Central memory CD4-positive, alpha-beta T cell (primary cell): ENCODE measurements at places on chromosomes 5 and 9.

GRCh38 chr5:138833080-138833479 is 42.1 kb downstream of the LRRTM2 start:
- DNase-seq = no peak

DNA sequence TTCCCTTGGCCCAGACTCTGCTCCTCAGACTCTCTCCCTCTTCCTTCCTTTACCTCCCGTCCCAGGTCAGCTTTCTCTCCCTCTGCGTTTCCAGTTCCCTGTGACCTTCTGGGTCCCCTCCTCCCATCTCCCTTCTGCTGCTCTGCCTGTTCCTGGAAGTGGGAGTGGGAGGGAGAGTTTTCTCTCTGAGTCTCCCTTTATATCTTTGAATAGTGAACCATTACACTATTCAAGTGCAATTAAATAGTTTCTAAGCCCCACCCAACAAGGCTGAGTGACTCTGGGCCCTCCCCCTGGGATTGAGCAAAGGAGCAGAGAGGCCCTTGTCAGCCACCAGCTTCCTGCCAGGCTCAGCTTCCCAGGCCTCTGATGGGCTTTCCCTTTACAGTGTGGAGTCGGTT is 34.8 kb downstream of the THBS4 start:
- DNase-seq = no peak

DNA sequence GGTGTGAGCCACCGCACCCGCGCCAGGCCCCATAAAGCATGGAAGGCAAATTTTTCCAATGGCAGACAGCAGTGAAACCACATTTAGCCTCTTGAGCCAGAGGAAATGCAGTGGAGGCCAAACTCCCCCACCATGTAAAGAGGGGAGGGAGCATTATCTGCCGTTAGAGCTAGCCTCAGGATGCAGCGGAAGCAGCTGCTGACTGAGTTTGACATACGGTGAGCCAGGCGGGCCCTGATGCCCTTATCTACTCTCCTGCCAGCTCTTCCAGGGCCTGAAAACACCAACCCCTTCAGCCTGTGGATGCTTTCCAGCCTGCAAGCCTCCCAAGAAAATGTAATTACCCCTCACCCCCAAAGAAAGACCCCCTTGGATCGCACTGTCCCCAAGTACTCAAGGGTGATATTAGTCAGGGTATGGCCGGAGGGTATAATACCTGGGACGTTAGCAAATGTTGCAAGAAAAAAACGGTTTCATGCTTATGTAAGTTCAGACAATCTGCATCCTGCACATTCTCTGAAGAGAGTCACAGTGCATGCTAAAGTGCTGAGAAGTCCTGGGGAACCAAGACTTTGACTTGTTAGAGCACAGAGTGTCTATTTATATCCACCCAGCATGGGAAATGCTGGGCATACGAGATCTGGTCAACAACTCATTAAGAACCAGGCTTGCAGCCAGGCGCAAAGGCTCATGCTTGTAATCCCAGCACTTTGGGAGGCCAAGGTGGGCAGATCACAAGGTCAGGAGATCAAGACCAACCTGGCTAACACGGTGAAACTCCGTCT is 11.3 kb upstream of the GGTA1 start:
- DNase-seq = no peak

- DNase-seq = peak; percentile 56
Observed at GRCh38 chr9:96009690-96010472, 134.4 kb downstream of the ERCC6L2 start.

DNA sequence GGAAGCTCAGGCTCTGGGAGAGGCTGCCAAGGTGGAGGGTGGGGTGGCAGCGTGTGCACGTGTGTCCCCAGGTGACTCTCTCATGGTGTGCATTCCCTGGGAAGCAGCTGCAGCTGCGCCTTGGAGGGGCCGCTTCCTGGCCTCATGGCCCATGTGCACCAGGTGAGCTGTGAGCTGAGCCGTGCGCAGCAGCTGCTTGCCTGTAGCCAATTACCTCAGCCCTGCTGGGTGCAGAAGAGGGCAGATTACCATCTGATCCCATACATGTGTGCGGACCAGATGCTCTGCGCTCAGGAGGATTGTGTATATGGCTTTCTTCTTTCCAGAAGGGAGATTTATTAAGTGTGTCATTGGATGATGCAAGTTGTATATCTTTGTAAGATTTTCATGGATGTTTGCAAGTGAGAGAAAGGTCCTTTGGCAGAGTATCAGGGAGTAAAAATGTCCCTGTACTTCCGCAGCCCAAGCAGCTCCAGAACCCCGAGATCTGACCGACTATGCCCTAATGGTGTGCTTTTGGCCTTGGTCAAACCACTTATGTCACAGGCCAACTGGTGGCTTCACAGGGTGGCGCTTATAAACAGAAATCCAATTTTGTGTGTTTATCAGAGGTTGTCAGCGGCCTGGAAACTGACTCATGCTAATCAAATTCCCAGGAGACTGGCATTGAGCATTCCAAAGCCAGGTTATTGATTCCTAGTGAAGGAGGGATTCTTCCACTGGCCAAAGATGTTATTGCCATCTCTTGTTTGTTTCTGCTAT is 229.3 kb downstream of the GOLPH3 start:
- no peak for DNase-seq

- no peak for DNase-seq
Observed at GRCh38 chr5:93273176-93273575, 307.8 kb downstream of the NR2F1-AS1 start.

GRCh38 chr9:16278326-16278999 is 592.0 kb downstream of the BNC2 start:
- DNase-seq = no peak

- no peak for DNase-seq
Observed at GRCh38 chr9:87375397-87376073, 122.1 kb upstream of the DAPK1 start.

- DNase-seq = no peak
Observed at GRCh38 chr5:107485184-107485583, 185.6 kb downstream of the EFNA5 start.

GRCh38 chr9:36488389-36488756 is 84.3 kb upstream of the MELK start:
- DNase-seq = no peak

DNA sequence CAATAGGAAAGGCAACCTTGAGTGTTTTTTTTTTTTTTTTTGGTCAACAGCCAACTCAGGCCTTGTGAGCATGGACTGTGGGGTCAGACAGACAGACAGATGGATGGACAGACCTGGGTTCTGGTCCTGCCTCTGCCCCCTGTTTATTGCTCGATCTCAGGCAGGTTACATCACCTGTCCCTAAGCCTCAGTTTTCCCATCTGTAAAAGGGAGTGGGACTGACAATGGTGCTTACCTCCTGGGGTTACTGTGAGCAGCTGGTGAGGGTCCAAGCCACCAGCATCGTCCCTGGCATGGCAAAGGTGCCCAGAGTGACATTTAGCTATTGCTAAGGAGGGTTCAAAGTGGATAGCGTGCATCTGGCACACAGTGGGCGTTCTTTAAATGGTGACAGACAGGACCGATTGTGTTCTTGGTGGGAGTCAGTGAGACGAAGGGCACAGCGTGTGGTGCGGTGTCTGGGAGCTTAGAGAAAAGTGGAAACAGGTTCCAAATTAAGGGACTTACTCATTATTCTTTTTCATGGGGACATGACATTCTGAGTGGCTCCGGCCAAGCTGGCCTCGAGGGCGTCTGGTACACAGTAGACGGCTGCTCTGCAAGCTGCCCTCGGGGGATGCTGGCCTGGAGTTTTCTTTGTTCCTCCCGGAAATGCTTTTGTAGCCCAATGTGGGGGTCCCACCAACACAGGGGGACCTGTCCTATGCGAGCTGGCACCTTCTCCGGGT is 72.1 kb downstream of the COL27A1 start:
- no peak for DNase-seq

DNA sequence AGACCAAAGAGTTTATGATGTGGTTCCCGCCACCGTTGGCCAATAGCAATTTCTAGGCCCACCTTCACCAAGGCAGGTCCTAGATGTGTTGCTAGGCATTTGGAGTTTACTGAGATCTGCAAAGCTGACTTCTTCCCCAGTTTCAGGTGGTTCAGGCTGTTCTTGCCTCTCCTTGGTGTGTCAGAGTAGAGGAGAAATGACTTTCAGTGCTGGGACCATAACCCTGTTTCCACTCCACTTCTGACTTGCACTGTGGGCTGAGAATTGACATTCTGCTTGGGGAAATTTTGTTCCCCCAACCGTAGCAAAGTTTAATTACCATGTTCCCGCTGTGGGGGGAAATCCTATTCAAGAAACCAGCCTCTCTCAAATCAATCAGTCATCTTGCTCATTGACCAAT is 128.0 kb upstream of the GABRP start:
- DNase-seq = no peak

- DNase-seq = no peak
Observed at GRCh38 chr9:5389109-5389732, 48.5 kb downstream of the PLGRKT start.

DNA sequence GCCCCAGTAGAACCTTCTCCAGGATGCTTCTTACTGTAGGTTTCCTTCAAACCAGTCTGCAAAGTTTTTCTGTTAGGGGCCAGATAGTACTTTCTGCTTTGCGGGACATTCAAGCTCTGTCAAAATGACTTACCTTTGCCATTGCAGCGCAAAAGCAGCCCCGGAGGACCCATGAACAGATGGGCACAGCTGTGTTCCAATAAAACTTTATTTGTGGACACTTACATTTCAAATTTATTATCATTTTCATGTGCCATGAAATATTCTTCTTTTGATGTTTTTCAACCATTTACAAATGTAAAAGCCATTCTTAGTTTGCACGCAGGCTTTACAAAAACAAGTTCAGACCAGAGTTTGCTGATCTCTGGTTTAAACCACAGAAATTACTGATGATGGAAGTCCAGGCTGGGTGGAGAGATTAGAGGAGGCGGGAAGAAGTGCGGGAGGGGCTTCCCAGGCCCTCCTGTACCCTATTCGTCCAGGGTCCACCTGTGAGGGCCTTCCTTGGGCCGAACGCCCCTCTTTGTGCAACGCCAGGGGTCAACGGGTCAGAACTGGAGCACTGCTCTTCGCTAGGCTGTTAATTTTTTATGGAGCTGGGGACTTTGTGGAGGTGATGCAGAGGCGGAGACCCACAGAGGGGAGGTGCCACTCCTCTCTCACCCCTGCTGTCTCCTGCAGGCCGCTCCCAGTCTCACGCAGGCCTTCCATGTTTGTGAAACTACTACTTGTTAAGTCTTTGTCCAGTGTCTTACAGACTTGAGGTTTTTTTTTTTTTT is 7.6 kb upstream of the ASS1 start:
- no peak for DNase-seq

GRCh38 chr5:167918184-167918812 is 373.1 kb upstream of the WWC1 start:
- no peak for DNase-seq

DNA sequence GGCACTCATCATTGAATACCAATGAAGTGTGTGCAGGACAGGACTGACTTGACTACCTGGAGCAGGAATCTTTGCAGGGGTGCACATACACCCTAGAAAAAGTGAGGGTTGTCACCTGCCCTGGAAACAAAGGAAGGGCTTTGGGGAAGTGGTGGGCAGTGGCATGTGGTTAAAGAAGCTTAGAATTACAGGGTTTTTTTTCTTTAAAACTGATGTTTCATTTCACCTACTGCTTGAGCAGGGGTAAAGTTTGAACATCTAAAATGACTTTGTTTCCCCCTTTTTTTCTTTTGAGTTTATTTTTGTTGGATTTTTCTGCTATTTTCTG is 2.0 kb upstream of the KDM3B start:
- no peak for DNase-seq

- DNase-seq = no peak
Observed at GRCh38 chr5:96658272-96658671, 3.9 kb upstream of the CAST start.

DNA sequence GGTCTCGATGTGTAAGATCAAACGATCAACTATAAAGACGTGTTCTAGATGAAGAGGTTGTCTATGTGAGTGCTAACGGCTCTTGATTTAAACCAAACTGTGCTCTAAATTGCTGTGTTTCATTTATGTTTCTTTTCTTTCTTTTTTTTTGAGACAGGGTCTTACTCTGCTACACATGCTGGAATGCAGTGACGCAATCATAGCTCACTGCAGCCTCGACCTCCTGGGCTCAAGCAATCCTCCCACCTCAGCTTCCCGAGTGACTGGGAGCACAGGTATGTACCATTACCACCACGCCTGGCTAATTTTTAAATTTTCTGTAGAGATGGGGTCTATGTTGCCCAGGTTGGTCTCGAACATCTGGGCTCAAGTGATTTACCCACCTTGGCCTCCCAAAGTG is 24.0 kb upstream of the RNF130 start:
- DNase-seq = no peak

DNA sequence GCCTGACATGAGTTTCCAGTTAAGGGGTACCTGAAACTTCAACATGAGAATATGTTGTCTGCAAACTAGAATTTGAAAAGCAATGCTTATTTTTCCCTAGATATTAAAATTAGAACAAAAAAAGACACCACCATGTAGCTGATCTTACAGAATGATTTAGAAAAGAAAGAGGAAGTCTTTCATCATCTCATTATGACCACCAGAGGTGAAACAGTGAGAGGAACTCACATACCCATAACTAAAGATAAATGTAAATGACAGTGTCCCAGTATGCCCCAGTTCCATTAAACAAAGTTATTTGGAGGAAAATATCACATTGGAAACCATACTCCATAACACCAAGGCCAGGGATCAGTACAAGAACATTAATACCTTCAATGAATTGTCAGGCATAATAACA is 6.9 kb downstream of the TAF7 start:
- DNase-seq = no peak

GRCh38 chr5:82050955-82051354 is 79.1 kb downstream of the ATG10 start:
- no peak for DNase-seq

DNA sequence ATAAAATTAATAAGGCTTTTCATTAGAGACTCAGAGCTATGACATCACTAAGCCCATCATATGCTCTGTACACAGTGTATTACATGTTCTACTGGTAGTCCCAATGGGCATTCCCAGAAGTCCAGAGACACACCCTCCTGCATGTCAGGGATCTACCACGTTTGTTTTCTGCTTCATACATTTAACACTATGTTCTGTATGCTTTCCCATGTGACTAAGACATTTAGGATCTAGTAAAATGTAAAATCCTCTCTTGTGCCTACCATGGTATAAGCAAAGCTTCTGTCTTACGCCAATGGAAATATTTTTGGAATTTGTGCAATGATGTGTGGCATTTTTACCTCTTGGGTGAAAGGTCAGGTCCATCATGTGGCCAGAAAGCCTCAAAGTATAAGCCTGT is 192.4 kb downstream of the ADAMTSL1 start:
- no peak for DNase-seq

- no peak for DNase-seq
Observed at GRCh38 chr9:32839013-32839885, 55.9 kb downstream of the TMEM215 start.

- DNase-seq = no peak
Observed at GRCh38 chr5:149792540-149793255, 62.6 kb downstream of the PPARGC1B start.

- DNase-seq = no peak
Observed at GRCh38 chr5:116747881-116748280, 173.3 kb upstream of the SEMA6A start.
